ENCODE measurements at places on chromosomes 12 and 14.

DNA sequence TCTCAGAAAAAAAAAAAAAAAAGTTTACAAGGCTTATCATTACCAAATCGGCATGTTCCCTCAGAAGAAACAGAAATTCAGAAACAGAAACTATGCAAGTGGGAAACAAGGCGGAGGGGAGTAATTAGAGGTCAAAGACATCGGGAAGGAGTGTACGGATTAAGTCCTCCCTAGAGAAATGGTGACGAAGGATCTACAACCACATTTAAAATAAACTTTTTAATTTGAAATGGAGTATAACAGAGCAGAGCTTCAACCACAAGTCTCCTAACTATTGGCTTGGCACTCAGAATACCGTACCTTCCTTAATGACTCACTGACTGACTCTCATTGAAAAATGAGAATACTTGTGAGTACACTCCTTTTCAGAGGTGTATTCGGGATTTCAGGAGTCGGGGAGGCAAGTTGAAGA is 908 bp downstream of the ENTPD5 start:
- no peak for DNase-seq

GRCh38 chr14:56678838-56679237 is 99.2 kb downstream of the TMEM260 start:
- no peak for DNase-seq

DNA sequence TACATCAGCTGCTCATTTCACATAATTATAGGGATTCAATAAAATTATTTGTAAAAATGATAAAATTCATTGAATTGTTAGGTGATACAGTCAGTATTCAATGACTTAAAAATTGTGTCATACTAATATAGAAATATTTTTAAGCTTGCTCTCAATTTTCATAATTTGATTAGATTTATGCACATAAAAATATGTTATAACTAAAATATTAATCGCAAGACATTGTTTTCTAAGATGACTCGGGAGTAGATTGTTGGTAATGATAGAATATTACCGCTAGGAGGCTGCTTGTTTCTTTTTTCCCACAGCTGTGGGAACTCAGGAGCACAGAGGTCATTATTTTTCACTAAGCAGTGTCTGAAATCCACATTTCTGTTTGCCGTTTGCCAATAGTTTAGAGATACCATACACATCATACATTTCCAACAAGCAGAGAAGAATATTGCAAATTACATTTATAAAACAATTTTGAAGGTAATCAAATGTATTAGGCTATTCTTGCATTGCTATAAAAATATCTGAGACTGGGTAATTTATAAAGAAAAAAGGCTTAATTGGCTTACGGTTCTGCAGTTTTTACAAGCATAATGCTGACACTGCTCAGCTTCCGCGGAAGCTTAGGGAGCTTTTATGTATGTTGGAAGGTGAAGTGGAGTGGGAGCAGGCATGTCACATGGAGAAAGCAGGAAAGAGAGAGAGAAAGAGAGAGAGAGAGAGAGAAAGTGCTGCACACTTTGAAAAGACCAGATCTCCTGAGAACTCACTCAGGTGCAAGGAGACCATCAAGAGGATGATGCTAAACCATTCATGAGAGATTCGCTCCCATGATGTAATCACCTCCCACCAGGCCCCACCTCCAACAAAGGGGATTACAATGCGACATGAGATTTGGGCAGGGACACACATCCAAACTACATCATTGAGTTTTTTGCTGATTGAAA is 9.2 kb downstream of the CD69 start:
- peak; percentile 87 for DNase-seq

DNA sequence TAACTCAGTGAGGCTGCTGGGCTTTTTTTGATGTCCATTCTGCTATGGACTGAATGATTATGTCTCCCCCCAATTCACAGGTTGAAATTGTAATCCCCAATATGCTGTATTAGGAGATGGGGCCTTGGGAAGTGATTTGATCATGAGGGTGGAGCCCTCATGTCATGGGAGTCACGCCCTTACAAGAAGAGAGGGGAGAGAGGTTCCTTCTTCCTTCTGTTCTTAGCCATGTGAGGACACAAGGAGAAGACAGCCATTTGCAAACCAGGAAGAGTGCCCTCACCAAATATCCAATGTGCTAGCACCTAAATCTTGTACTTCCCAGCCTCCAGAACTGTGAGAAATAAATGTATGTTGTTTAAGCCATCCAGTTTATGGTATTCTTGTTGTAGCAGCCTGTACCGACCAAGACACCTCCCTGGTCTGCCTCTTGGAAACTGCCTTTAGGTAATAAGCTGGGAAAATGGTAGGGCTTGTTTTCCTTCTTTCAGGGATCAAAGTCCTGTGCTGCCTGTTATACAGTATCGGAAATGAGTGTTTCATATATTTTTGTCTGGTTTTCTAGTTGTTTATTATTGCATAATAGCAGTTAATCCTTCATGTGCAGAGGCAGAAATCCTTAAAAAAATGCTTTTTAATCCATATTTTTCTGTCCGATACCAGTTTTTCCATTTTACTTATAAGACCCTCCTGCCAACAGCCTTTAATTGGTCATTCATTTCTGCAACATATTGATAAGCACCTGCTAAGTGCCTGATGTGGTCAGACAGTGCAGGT is 16.3 kb downstream of the BORCS5 start:
- no peak for DNase-seq

- no peak for DNase-seq
Measured at GRCh38 chr12:63457857-63458256, 210.4 kb downstream of the DPY19L2 start.

DNA sequence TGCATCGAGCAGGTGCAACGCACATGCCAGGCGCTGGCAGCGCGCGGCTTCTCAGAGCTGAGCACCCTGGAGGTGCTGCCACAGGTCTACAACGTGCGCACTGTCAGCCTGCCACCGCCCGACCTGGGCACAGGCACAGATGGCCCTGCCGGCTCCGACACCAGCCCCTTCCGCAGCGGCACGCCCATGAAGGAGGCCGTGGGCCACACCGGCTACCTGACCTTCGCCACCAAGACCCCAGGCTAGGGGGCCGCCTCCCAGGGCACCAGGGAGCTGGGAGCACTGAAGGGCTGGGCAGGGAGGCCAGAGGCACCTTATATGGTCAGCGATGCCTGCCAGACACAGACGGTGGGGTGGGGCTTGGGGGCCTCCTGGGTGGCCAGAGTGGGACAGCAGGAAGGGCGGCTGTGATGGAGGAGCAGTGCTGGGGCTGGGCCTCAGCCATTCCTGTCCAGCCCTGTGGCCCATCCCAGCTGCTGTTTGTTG is 5.6 kb downstream of the TRMT61A start:
- DNase-seq: no peak

DNA sequence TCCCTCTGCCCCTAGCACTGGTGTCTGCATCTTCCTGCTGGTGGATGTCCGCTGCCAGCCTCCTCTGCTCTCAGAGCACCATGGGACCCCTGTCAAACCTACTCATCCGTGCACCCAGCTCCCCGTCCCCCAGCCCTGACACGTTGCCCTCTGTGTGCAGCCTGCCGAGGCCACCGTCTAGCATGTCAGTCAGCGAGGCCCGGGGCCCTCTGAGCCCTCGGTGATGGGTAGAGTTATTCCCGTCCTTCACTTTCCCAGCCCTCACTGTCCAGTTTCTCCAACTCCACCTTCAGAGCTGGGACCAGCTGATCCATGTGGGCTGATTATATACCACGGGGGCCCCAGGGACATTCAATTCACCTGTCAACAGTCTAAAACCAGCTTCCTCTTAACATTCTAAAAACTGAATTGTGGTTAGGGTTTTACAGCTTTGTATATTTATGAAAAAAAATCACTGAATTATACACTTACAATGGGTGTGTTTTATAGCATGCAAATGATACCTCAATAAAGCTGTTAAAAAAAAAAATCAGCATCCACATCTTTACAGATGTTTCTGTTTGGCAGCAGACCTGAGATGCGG is 61.3 kb downstream of the CCDC88C start:
- DNase-seq: no peak

DNA sequence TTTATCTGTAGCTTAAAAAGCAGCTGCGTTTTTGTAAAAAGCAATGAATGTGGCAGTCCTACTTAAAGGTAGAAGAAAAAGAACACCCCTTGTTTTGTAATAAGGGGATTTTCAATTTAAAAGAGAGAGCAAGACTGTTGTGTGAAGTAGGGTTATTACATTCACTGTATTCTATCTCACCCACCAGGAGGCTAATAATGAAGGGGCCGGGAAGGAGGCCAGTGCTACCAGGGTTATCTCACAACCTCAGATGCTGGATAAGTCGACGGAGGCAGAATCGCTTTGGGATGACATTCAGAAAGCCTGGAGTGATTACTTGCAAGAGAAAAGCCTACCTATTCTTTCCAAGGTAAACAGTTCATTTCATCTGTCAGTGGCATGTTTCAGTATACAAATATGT is 97.7 kb downstream of the RMST start:
- no peak for DNase-seq

- DNase-seq: no peak
Measured at GRCh38 chr12:2958432-2959191, 585 bp upstream of the TEAD4 start.

- no peak for DNase-seq
Measured at GRCh38 chr12:21353948-21354347, 18.8 kb upstream of the IAPP start.

- no peak for DNase-seq
Measured at GRCh38 chr12:12486661-12487240, 75.9 kb downstream of the DUSP16 start.

DNA sequence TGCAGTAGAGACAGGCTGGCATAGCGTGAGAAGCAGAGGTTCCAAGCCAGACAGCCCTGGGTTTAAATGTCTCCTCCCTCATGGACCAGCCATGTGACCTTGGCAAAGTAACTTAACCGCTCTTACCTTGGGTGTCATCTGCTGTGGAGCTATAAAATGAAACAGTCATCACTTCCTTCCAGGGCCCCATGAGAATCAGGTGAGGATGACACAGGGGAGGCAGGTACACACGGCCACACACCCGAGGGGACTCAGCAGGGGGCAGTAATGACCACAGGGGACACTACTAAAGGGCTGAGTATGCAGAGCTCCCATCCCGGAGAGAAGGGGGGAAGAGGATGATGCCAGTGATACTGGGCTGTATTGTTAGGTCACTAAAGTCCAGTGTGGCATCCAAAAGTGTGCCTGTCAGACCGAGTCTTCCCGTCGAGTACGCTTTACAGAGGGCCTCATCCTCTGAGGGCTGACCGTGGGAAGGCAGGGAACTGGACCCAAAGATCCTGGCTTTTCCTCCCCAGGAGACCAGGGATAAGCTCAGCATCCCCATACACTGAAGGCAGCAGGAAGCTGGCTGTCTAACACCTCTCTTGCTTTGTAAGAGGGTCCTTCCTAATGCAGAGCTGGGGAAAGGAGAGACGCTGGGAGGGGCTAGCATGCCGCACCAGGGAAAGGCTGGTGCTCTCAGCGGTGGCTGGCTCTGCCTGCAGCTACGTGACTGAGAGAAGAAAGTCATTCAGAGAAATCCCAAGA is 94.2 kb downstream of the SINHCAF start:
- DNase-seq: no peak

DNA sequence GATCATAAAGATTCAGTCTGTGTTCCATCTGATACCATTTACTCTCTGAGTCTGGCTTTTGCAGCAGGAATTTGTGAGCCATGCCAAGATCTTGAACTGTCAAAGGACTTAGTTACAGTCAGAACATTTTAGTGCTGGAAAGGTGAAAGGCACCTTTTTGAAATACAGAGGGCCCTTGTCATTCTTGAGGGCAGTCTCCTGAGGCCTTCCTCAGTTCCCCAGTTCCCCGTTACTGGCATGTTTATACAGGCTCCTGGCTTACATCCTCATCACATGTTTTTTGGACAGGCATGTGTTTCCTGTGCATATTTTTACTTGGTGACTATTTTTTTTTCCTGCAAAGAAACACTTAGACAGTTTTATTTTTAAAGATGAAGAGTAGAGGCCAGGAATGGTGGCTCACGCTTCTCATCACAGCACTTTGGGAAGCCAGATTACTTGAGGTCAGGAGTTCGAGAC is 21.0 kb downstream of the CFAP54 start:
- DNase-seq: no peak

DNA sequence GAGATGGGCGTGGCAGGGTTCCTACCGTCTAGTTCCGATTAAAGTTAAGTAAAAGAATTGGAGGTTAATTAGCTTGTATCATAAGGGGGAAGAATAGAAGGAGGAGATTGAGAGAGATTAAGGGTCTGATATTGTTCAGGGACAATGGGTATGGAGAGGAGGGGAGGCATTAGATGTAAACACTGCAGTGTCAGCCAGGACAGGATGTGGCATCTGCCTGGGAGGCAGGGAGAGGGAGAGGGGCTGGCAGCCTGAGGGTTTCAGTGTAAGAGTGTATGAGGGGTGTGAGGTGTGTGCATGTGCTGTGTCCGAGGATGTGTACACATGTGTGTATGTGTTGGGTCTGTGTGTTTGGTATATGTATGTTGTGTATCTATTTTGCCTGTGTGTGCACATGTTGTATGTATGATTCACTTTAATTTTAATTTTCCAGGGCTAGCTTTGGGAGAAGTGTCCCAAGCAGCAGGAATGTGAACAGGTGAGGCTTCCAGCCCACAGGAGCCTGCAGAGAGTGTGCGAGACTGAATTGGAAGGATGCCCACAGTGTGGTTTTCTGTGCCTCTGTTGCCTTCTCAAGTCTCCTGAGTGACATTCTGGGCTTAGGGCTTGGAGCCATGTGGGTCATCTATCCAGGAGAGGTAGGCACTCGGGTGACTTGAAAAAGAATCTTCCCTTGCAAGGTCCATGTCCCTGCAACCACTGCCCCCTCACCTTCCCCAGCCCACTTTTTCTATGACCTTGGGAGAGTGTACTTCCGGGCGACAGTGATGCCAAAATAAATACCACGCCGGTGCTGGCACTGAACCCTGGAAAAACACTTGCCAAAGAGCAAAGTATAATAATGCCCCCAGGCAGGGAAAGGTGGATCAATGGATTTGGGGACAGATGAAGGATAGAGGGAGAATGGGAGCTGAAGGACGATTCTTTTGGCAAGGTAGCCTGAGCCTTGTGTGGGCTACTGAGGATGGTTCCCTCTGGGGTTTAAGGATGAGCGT is 36.8 kb upstream of the DCD start:
- DNase-seq: no peak

DNA sequence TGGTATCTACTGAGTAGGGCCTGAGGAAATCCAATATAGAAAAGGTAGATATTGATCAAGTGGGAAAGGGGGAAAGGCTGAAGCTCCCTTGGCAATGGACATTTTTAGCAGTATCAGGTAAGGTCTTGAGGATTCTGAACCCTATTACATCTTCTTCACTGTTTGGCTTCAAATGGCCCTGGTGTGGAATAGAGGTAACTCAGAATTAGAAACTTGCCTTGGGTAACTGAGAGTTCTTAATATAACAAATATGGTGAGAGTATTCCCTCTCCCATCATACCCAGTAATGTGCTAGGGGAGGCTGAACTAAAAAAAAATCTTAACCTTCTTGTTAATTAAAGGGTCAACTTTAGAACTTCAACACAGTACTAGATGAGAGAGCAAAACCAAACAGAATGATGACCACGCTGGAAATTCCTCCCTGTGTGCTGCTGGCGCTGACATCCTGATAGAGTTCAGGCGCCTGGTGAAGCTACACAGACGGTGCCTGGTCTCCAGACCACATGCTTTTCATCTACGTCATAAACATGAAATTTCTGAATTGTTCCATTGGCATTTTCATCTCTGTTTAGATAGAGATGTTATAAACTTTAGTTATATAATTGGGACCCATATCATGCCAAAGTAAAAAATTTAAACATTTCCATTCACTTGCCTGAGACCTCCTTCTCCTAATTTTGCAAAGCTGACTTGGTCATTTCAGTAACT is 128.3 kb downstream of the AKAP6 start:
- no peak for DNase-seq

All from CD4-positive, alpha-beta T cell treated with Interleukin-21 for 1 hour (primary cell).